NCI-H774 (cell line): ENCODE measurements at places on chromosomes 12 and 14.

DNA sequence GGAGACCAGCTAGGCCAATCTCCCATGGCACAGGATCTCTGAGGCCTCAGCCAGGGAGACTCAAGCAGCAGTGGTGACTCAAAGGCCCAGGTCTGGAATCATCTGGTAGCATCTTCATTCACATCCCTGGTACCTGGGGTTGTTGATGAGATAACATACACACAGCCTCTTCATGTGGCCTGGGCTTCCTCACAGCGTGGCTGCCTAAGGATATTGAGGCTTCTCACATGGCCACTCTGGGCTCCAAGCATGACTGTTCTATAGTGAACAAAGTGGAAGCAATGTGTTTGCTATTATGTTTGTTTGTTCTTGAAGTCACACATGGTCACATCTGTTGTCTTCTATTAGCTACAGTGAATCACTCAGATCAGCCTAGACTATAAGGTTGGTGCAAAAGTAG, 584.1 kb downstream of the VRK1 start:
- DNase-seq: no peak

- no peak for DNase-seq
Observed at GRCh38 chr12:64029013-64029857, 184.7 kb downstream of the SRGAP1 start.

GRCh38 chr14:70113211-70113610, 75.5 kb downstream of the SLC8A3 start:
- DNase-seq: no peak

DNA sequence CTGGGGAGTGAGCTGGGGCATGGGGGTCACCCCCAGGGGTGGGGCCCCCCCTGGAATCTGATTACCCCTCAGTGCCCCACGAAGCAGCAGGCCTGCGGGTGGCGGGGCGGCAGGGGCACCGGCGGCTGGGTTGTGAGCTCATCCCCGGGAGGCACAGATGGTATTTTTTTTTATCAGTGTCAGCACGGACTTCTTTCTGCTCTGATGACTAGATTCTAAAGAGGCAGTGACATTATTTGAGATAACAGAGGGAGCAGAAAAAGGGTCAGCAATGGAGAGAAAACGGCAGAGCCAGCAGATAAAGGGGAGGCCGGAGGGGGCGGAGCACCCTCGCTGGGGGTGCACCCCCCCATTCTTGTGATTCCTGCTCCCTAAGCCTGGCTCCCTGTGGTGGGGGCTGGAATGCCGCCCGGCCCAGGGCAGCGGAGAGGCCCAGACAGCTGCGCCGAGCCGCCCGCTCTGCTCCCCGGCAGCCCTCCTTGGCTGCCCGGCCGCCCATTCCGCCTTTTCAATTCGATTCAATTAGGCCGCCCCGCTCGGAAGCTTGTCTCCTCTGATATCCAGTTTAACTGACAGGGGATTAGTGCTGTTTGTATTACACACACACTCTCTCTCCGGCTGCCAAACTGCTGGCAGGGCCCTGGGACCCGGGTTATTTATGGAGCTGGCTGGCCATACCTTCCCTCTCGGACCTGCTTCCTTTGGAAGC, 32.9 kb downstream of the MVK start:
- no peak for DNase-seq

DNA sequence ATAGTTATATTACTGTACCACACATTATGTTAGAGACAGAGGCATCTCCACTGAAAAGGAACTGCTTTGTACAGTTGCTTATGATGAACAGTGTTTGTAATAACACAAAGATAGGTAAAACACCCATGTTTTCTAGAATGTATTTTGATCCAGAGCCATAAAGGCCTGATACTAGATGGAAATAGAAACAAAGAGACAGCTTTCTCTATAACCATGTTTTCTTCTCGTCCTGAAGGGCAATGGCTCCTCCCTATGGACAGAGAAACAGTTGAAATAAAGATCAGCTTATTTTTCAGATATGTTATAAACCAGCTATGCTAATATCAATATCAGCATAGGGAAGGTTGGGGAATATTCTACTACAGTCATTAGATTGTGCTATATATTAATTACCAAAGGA, 109.2 kb downstream of the ATXN7L3B start:
- peak; percentile 68 for DNase-seq

GRCh38 chr12:45994736-45995135, 4.4 kb upstream of the SCAF11 start:
- no peak for DNase-seq

GRCh38 chr14:54338696-54339317, 58.0 kb upstream of the CDKN3 start:
- DNase-seq: no peak

DNA sequence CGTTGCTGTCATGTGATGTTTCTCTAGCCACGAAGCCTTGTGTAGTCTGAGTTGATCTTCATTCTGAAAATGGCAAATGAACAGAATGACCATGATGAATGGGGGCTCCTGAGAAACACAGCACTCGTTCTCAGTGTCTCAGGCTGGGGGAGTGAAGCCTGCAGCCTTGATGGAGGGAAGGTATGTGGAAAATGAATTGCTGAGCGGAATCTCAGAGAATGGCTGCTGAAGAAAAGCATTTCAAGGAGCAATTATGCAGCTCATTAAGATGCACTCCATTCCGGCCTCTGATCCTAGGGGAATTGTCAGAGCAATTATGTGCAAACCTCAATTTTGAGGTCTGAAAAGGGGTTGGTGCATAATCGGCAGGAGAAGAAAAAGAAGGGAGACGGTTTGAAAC, 167.1 kb downstream of the CHST11 start:
- DNase-seq: no peak

GRCh38 chr14:69612783-69613130, 1.4 kb downstream of the SUSD6 start:
- no peak for DNase-seq

- peak; percentile 82 for DNase-seq
Observed at GRCh38 chr14:23551266-23552028, at the start of gene ZFHX2. ZFHX2 (minus strand) TSS chr14:23551765; CDS start chr14:23535325, 16,440 bp downstream.

DNA sequence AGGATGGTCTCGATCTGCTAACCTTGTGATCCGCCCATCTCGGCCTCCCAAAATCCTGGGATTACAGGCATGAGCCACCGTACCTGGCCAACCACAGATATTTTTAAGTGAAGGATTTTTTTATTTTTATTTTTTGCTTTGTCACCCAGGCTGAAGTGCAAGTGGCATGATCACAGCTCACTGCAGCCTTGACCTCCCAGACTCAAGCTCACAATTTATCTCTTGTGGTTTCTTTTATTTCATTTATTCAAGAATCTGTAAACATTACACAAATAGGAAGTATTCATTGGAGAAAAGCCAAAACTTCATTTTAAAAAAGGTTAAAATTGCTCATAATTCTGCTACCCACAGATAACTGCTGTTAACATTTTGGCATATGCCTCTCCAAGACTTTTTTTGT, 13.3 kb downstream of the MOAP1 start:
- no peak for DNase-seq

DNA sequence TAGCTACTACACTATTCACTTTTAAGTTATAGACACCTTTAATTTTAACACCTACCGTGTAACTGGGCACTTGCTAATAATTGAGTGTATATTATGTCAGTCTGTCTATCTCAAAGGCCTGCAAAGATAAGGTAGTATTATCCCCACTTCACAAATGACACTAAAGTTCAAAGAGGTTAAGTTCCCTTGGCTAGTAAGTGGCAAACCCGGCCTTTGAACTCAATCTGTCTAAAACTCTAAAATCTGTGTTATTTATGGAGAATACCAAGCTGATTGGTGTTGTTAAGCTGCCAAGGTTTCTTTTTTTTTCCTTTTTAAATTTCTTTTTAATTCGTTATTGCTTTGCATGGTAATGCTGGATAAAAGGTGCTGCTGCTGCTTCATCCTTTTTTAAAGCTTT, 37.7 kb downstream of the YLPM1 start:
- DNase-seq: no peak

- no peak for DNase-seq
Observed at GRCh38 chr12:112148031-112148513, 22.7 kb downstream of the TRAFD1 start.

DNA sequence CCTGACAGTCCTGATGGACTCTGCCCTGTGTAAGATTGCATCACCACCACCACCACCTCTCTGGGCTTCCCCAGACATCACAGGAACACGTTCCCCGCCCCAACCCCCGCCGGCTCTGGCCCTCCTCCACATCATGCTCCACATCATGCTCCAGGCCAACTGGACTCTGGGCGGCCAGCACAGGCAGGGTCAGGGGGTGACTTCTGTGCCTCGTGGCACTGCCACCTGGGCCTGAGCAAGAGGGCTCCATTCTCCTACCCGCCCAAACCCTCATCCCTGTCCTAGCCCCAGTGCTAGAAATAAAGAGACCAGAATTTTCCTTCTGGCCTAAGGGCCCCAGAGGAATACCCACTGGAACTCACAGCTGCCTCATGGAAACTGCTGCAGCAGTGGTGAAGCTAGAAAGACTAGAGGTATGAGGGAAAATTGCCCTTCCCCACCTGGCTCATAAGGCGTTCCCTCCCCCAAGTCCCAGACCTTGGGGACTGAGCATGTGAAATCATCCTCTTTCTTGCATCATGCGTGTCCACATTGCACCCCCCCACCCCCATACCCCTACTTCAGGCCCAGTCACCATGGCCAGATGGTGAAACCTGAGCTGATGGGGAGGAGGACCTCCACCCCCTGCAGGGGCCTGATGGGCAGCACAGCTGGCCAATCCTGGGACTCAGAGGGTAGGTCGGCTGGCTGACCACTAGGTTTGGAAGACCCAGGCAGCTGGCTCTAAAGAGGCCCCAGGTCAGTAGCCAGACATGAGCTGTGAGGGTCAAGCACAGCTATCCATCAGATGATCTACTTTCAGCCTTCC, at the start of gene INHBE:
Gene INHBE, plus strand, starts transcription at position 742 of the 808 bp plus-strand sequence. CDS start 230 bp downstream, outside the sequence.
- peak; percentile 9 for DNase-seq

- DNase-seq: no peak
Observed at GRCh38 chr12:2246358-2246757, 193.6 kb downstream of the CACNA1C start.

GRCh38 chr14:62645649-62646048, 399.6 kb downstream of the KCNH5 start:
- no peak for DNase-seq

DNA sequence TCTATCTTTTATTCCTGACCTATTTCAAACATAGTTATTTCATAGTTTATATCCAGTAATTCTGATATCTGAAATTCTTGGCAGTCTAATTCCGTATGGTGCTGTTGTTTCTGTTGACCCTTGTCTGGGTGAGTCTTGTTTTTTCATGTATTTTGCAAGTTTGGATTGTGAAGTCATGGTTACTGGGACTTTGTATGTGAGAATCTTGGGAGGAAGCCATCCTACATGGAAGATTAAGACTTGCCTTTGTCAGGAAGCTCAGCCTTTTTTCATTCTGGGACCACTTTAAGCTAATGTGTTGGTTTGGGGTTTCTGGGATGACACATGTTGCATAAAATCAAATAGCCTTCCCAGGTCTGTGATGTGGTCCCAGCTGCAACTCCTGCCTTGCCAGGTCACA, 191.6 kb upstream of the E2F7 start:
- DNase-seq: no peak

DNA sequence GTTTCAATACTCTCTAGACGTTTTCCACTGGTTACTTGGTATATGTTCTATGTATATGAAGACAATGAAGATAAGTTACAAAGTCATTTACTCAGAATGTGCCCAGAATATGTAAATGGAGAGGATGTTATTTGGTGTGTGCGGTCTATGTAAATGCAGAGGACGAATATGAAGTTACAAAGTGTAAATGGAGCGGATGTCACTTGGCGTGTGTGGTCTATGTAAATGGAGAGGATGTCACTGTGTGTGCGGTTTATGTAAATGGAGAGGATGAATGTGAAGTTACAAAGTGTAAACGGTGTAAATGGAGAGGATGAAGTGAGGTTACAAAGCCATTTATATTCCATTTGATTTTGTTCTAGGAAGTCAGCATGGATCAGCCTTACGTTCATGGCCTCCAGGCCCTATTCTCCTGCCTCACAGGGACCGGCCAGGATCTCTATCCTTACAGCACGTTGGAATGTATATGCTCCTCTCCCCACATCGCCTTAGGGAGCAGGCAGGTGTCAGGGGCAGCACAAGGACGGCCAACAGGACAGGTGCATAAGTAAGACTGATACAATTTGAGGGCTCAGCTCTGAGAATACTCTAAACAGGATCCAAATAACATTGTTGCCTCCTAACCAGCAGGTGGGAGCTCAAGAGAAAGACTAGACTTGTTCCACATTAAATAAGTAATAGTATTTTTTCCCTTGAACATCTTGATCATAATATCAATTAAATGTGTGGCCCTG, 42.4 kb downstream of the GLRX5 start:
- no peak for DNase-seq

GRCh38 chr12:224330-224729, 10.4 kb upstream of the SLC6A12 start:
- DNase-seq: no peak

GRCh38 chr12:111412007-111412829, 6.5 kb downstream of the SH2B3 start:
- no peak for DNase-seq

DNA sequence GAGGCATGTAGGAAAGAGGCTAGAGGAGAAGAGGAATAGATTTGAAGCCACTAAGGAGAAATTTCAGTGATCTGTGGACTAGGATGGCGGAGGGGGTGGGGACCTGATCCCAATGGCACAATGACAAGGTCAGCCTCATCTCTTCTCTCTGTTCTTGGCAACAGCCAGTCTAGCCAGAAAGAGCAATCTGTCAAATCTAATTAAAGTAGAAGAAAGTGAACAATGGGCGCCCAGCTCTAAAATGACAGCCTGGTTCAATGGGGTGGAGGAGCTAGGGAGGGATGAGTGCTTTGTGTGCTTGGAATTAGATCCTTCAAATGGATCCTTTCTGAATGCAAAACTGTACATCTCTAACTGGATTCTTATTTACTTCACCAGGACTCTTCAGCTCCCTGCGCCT, 37.2 kb upstream of the TUBA1C start:
- no peak for DNase-seq

- DNase-seq: no peak
Observed at GRCh38 chr12:4112290-4112689, 161.3 kb upstream of the CCND2 start.

DNA sequence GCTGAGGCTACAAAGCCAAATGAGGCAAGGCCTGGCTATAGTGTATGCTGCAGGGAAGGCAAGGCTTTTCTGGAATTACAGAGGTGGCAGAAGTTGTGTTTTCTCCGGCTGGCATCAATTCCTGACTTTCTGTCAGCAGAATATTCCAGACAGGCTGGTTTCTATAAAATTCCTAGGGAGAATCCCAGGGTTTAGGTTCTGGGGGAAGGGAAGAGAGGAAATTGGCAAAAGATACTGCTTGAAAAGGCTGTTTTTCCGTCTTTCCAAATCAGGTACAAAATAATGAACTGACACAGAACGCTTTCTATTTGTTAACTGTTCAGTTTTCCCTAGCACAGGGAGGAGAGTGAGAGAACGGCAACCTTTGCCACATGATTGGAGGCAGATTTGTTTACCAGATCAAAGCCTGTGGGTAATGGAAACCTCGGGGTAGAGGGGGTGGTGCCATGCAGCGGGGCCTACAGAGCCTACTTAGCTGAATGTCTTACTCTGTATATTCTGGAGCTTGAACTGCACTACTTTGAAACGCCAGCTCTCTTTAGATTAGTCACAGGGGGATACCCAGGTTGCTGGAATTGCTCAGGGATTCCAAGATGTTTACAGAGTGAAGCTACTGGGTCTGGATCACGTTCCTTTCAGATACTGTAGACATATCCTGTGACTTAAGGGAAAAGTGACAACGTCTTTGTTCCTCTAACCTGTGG, 65.8 kb upstream of the DACT1 start:
- no peak for DNase-seq
